AML-193 (cell line): ENCODE measurements at places on chromosomes 12 and 14.

- DNase-seq: peak; percentile 33
These were observed 39.8 kb downstream of the GRIN2B start for GRCh38 chr12:13941258-13942249.

GRCh38 chr12:75130811-75131210, 78.8 kb downstream of the KCNC2 start:
- DNase-seq: no peak

- no peak for DNase-seq
These were observed 143.1 kb upstream of the SLC16A7 start for GRCh38 chr12:59452746-59453145.

GRCh38 chr12:69328426-69328825, 19.8 kb upstream of the LYZ start:
- DNase-seq: no peak

GRCh38 chr14:54975856-54976255, 51.0 kb downstream of the WDHD1 start:
- no peak for DNase-seq

- DNase-seq: no peak
These were observed 42.5 kb downstream of the WDR20 start for GRCh38 chr14:102182190-102182589.

- DNase-seq: no peak
These were observed 226.1 kb upstream of the DIO3 start for GRCh38 chr14:101335061-101335661.

DNA sequence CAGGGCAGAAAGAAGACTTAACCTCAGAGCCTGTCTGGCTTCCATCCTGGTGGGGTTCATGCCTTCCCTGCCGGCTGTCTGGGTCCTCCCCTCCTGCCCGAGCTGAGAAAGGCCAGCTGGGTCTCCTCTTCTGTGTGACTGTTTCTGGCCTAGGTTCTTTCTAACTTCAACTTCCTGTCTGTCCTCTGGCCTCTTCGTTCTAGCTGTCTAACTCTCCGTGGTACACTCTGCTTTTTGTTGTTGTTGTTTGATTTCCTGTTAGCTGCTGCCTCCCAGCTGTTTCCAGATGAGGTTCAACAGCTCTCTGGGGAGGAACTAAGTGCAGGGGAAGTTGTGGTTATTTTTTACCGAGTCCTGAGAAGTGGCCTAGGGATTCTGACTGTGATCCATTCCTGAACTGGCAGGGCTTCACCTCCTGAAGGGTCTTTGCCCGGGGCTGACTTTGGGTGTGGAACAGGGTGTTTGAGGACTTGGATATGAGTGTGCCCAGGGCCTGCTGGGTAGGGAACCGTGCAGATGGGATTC, 3.2 kb downstream of the MLXIP start:
- peak; percentile 94 for DNase-seq

GRCh38 chr14:38207736-38208617, at the start of gene SSTR1:
TSS of gene SSTR1 (plus strand) at chr14:38207904. CDS start at chr14:38209390, 1,486 bp downstream.
- no peak for DNase-seq

GRCh38 chr12:100993916-100994450, 199.4 kb downstream of the ANO4 start:
- no peak for DNase-seq

GRCh38 chr12:39772821-39773259, 153.2 kb upstream of the ABCD2 start:
- no peak for DNase-seq

DNA sequence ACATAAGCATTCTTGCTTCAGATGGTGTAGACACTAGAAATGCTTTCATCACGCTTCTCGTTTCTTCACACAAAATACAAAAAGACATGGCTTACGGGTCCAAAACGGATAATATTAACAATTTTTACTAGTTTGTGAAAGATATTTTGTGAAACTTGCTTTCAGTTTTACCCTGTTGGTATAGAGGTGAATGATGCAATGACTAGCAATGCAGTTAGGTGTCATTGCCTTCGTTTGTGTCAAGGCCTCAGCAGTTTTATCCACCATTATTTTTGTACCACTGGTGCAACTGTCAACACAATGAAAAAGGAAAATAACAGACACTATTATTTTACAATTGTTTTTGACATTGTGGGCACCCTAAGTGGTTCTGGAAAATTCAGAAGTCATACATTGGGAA, 323.0 kb downstream of the FLRT2 start:
- DNase-seq: no peak

- DNase-seq: no peak
These were observed 176.1 kb upstream of the SLC38A2 start for GRCh38 chr12:46548605-46549071.

DNA sequence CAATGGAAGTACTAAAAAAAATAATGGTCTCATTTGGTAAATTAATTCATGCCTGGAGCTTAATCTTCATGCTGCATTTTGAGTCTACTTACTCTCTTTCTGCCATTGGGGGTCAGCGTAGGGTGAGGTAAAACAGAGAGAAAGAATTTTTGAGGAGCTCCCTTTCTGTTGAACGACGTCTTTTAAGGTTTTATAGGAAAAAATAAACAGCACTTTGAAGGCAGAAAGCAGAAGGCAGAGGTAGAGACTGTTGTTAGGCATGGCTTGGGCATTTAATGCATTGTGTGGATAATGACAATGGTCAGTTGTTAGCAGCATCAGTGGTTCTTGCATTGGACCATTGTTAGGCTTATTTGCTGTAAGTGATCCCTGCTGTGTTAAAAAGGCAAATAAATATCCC, 557.2 kb upstream of the STXBP6 start:
- DNase-seq: no peak

GRCh38 chr12:89347325-89347829, 4.9 kb downstream of the DUSP6 start:
- DNase-seq: peak; percentile 20

- DNase-seq: no peak
These were observed 51.3 kb downstream of the MARK3 start for GRCh38 chr14:103436533-103436932.

GRCh38 chr12:48956279-48957140, 777 bp downstream of the ARF3 start:
- DNase-seq: peak; percentile 70

- no peak for DNase-seq
These were observed 91.8 kb upstream of the PWP1 start for GRCh38 chr12:107593713-107594381.

DNA sequence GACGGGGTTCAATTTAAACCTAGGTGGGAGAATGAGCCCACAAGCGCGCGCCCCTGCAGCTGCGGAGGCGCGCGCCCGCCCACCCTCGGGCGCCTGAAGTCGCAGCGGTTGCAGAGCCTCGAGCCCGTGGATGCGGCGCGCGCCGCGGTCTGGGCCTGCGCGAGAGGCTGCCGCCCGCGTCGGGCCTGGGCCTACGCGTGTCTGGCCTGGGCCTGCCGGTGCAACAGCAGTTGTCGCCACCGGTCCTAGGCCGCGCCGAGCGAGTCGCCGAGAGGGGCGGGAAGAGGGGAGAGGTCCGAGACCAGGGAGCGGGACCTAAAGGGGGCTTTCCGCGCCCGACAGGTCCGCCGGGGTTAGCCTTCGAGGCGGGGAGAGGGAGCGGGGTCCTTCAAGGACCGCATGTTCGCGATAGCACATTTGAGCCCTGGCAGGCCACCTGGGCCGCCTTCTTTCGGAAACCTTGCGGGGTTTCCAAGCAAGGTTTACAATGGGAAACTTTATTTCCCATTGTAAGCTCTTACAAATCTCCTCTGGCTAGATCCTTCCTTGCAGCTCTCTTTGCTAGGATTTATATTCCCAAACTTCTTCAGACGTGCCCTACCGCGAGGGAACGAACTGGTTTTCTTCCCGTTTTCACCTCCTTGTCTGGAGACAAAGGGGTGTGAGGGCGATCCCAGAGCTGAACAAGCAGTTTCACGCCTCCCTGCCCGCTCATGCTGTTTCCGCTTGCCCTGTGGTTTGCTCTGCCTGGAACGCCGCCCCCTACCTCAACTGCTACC, 6.8 kb downstream of the SIX6 start:
- DNase-seq: no peak

- no peak for DNase-seq
These were observed 40.5 kb upstream of the TBC1D15 start for GRCh38 chr12:71799106-71799505.

GRCh38 chr14:80850197-80850814, 91.2 kb downstream of the CEP128 start:
- peak; percentile 17 for DNase-seq

DNA sequence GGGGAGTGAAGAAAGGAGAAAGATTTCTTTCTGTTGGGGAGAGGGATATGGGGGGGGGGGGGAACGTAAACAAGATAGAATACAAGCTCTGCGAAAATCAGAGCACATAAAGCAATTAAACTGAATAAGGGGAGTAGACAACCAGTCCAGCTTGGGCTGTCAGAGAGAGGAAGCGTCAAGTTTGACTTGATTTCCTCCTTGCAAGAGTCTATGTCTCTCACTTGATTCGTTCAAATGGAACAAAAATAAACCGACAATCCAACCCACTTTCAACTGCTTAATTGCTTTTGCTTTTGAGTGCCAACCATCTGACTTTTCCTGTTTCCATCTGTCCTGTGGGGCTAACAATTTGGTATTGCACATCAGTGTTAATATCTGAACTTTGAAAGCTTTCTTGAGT, 942 bp downstream of the SYT1 start:
- DNase-seq: no peak

- no peak for DNase-seq
These were observed 1087.4 kb upstream of the FLRT2 start for GRCh38 chr14:84442521-84442920.

DNA sequence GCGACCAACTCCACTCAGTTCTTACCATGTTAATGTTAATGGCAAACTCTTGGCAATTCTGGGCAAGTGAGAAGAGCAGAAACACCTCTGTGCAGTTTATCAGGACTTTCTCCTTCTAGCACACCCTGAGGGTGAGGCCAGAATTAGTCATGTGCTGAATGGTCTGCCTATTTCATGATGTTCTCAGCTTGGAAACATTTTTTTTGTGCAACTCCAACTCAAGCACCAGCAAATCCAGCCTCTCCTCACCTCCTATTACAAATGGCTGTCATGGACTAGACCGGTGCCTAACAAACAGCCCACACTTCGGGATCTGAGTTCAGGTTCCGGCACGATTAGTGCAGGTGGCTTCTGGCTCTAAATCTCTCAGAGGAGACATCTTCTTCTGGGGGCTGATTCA, 246.0 kb downstream of the ZFP36L1 start:
- DNase-seq: no peak

DNA sequence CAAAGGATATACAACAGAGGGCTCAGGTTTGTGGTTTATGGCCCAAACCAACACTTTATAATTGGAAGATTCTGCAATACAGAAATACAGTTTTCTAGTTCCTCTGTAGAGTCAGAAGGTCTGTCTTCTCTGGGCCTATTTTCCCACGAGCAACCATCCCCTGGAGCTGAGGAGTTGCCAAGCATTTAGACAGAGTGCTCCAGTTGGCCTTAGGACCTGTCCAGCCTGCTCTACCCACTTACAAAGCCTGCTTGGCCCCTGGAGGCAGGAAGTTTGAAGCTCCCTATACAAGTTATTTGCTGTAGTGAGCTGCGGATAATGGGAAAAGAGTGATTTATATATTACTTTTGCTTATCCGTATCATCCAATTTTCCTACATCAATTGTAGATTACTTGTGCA, 60.8 kb upstream of the HSPB8 start:
- DNase-seq: no peak

- DNase-seq: no peak
These were observed 97.7 kb upstream of the OVCH1 start for GRCh38 chr12:29595071-29595755.

DNA sequence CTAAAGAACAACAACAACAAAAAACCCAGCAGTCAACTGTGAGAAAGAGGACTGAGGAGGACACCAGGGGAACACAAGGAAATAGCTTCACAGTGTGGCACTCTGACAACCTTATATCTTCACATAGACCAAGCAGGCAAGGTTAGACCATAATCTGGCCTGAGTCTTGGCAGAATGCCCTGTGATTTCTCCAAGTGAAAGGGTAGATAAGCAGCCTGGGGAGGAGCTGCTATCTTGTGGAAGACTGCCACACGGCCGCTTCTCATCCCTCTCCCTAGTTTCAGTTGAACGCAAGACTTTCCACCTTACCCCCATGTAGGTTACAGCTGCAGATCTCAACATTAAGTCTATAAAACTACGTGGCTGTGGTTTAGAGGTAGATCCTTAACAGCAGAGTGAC, 3.7 kb downstream of the SLC25A21 start:
- DNase-seq: no peak

- no peak for DNase-seq
These were observed 259.3 kb downstream of the BCL11B start for GRCh38 chr14:99012703-99013102.

GRCh38 chr12:130169256-130169655, 7.0 kb downstream of the FZD10 start:
- no peak for DNase-seq
